Kidney (tissue), 22 donors: ENCODE measurements at places on chromosomes 13 and 19. TPM values are rescaled to one million over a fixed set of nuclear protein-coding genes. Genes with fewer than 3 reads are reported as not detected.

The CLDN10 gene
- 144 TPM for total RNA-seq

The CYP2F1 gene
- total RNA-seq: not detected

The GIPC3 gene
- total RNA-seq: 2.1 TPM

The PCID2 gene
- total RNA-seq: 34.9 TPM

The CBARP gene
- total RNA-seq: 1.1 TPM

The WDR87 gene
- not detected for total RNA-seq

The FFAR2 gene
- 0.22 TPM for total RNA-seq

The FAM83E gene
- total RNA-seq: 15.9 TPM

The ZNF682 gene
- total RNA-seq: 8.6 TPM

The KLK3 gene
- not detected for total RNA-seq

The FCHO1 gene
- 5.9 TPM for total RNA-seq

The FXYD1 gene
- total RNA-seq: 31.8 TPM

The CCNA1 gene
- 0.98 TPM for total RNA-seq

The ADGRE2 gene
- total RNA-seq: 10.4 TPM

The PSG1 gene
- total RNA-seq: not detected

The C19orf38 gene
- 3.3 TPM for total RNA-seq

The ZNF561 gene
- 35.5 TPM for total RNA-seq

The CFD gene
- total RNA-seq: 35.1 TPM

The ACP5 gene
- total RNA-seq: 13.8 TPM

The C19orf33 gene
- total RNA-seq: 43.9 TPM

The FAAP24 gene
- total RNA-seq: 2.0 TPM

The CALR gene
- total RNA-seq: 1,087 TPM

The BCAM gene
- 748 TPM for total RNA-seq

The ICAM4 gene
- 0.85 TPM for total RNA-seq
